ENCODE measurements at places on chromosomes 7 and 10. TPM values are rescaled to one million over a fixed set of nuclear protein-coding genes. Genes with fewer than 3 reads are reported as not detected.

GRCh38 chr10:19947656-19948055, 131.4 kb downstream of the PLXDC2 start:
- DNase-seq: no peak

TBRG4 gene
- total RNA-seq: 98.8 TPM

GRCh38 chr7:139718859-139719258, 58.9 kb downstream of the HIPK2 start:
- DNase-seq: no peak

CLDN4 gene
- total RNA-seq: 0.10 TPM

DNA sequence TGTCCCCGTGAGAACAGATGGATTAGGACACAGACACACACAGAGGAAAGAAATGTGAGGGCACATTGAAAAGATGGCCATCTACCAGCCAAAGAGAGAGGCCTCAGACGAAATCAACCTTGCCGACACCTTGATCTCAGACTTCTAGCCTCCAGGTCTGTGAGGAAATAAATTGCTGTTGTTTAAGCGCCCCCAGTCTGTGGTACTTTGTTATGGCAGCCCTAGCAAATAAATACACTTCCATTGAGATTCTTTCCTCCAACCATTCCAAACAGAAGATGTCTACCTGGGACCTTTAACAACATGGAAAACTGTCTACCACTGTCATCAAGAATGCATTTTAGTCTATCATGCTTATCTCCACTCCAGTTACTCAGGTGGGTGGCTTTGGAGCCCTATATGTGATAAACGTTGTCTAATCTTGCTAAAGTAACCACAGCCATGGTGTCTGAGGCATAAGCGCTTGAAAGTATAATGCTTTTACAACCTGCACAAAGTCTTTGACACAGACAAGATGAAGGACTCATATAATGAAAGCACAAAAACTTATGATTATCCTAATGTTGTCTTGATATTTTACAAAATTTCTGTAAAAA, 244.3 kb downstream of the MTERF1 start:
- no peak for DNase-seq

DNA sequence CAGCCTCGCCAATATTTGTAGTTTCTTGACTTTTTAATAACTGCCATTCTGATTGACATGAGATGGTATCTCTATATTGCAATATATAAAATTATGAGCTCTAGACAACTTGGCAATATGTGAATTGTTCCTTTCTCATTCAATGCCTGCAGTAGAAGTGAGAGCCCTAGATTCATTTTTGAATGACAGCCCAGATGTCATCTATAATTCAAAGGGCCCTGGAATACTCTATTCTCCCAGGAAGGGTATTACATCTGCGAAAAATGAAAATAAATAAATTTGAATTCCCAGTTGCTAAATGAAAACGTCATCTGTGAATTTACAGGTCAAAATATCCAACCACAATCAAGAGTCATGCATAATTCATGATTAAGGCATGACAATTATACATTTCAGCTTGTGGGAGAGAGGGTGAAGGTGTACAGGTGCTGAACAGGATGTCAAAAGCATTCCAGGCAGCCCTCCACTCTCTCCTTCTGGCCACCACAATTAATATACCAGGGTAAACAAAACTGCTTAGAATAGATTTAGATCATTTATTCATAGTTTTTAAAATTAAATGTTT, 1147.3 kb downstream of the XPNPEP1 start:
- no peak for DNase-seq

DOCK4 gene
- total RNA-seq: 0.50 TPM

SFTPA1 gene
- not detected for total RNA-seq

DNA sequence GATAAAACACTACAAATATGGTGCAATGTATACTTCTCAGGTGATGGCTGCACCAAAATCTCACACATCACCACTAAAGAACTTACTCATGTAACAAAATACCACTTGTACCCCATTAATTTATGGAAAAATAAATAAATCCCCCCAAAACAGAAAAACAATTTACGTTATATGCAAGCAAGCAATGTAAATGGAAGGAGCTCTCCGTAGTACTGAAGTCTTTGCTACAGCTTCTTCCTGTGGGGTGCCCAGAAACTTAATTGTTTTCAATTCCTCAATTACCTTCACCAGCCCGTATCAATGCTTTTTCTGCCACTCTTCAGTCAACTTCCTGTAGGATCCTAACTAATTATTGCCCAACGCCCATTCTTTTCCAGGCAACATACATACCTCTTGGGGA, 138.1 kb downstream of the RELN start:
- DNase-seq: no peak

DNA sequence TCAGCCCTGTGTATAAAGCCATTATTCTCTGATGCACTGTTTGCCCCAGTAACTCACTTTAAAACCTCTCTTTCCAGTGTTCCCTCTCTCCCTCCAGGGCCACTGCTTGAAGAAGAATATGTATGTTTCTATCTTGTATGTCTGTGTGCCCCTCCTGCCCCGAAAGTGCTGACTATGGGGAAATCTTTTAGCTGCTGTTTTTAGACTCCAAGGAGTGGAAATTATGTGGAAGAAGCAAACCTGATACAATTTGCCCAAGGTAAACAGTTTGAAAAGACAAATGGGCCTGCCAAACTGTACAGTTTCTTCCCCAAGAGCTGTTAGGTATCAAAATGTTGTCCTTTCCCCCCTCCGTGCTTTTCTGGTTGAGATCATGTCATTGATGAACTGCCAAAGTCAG, 3.4 kb downstream of the ADRA2A start:
- no peak for DNase-seq

- DNase-seq: peak; percentile 8
Observed at GRCh38 chr10:131816157-131816775, 84.5 kb upstream of the PPP2R2D start.

HOXA7 gene
- total RNA-seq: not detected

GRCh38 chr7:116395141-116395791, 104.3 kb upstream of the CAV2 start:
- no peak for DNase-seq

DNA sequence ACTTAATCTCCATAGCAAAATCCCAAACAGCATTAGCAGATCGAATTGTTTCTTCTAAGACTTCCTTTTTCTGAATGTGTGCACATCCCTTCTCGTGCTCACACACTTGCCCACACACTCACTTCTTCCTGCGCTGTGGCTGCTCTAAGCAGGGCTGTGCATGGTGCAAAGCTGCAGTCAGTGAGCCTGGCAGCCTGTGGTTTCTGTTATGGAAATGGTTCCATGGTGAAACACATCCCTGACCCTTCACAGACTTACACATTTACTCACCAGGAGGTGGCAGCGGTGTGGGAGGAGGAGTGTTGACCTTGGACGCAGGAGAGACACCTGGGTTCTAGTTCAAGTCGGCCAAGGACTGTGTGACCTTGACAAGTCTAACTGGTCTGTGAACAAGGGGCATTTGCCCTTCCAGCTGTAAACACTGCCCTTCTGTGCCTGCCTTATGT, 24.9 kb downstream of the MTURN start:
- peak; percentile 24 for DNase-seq

- no peak for DNase-seq
Observed at GRCh38 chr10:108789919-108790318, 1133.4 kb downstream of the XPNPEP1 start.

DNA sequence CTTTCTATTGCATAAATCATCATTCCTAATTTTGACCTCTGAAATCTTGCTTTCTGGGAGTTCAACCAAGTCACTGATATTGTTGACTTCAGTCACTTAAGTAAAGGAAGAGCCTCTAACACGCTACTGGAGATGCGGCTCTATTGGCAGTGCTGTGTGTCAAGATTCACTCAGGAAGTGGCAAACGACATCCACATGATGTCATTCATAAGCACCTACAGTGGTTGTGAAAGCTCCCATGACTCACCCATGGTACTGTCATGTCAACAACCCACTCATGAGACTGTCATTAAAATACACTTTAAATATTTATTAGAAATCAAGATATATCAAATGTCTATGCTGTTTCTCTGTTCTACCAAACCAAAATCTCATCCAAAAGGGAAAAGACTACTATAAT, 52.5 kb upstream of the LHFPL3 start:
- peak; percentile 22 for DNase-seq

GRCh38 chr10:108653531-108653930, 1269.8 kb downstream of the XPNPEP1 start:
- DNase-seq: no peak

BTBD16 gene
- not detected for total RNA-seq

- no peak for DNase-seq
Observed at GRCh38 chr7:31100871-31101270, 48.8 kb downstream of the ADCYAP1R1 start.

DNA sequence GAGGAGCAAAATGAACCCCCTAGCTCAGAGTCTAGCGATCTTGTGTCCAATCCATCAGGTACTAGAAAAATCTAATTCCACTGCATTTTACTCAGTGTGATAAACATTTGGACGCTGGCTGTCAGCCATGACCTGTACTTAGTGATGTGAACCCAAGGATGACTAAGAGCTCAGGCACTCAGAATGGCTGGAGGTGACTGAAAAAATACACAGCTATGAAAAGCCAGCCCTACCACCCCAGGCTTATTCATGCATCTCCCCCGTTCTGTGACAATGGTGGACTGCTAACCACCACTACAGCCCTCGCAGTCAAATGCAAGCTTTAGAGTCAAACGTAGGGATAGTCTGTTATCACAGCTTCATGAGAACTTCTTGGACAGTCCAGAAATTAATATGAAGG, 14.9 kb downstream of the AFAP1L2 start:
- DNase-seq: no peak

- no peak for DNase-seq
Observed at GRCh38 chr10:93601146-93601773, at the start of gene RBP4. Gene RBP4 (minus strand): TSS chr10:93601235. CDS start chr10:93601028, 207 bp downstream.

SPDYE2B gene
- total RNA-seq: 0.15 TPM

NEURL1 gene
- 1.1 TPM for total RNA-seq

DNA sequence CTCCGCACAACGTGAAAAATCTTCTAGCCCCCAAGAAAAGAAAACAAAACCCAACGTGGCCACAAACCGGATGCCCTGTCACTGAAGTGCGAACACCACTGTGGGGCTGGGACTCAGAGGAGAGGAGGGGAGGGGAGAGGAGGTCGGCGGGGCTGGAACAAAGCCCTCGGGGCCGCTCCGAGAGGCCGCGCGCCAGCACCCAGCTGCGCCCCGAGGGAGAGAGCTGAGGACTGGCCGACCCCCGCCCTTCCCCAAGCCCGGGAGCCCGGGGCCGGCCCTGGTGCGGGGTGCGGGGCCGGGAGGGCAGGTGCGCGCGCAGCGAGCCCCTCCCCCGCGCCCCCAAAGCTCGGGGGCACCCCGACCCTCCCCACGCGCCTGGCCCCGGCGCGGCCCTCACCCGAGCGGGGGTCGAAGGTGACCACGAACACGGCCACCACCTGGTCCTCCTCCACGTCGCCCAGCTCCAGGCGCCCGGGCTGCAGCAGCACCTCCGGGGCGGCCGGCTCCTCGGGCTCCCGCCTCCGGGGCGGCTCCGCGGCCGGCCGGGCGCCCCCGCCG, 398 bp downstream of the DENND11 start:
- DNase-seq: peak; percentile 78

GRCh38 chr7:128454808-128455542, 703 bp upstream of the HILPDA start:
- DNase-seq: no peak

GRCh38 chr10:34814223-34814912, 728 bp downstream of the PARD3 start:
- no peak for DNase-seq

DNA sequence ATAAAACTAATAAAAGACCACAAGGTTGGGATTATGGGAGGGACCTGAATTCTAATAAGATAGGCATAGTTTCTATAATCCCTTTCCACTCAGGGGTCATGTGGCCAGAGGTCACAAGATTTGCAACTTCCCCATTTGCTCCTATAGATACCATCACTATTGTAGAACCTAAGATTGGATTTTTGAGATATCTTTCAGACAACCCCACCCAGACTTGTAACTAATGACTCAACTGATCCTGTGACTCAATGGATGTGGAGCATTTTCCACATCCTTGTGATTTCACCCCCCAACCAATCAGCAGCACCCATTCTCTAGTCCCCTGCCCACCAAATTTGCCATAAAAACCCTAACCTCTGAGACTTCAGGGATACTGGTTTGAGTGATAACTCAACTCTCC, 51.9 kb upstream of the PIK3AP1 start:
- no peak for DNase-seq

DNA sequence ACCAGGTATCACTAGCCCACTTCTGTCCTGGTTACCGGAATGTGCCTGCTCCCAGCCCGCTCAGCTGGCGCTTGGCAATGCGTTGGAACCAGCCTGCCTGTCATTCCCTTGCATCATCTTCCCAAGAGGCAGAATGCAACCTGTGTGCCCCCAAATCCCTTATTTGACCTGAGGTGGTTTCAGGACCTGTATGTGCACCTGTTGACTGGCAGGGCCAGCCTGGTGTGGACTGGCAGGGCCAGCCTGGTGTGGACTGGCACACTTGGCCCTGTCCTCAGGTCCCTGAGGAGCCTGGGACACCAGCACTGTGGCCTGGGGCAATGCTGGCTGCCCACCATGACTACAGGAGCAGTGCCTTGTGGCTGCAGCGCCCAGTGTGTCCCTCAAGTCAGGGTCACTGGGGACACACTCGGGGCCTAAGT, 38.2 kb downstream of the ZNF467 start:
- DNase-seq: no peak

DNA sequence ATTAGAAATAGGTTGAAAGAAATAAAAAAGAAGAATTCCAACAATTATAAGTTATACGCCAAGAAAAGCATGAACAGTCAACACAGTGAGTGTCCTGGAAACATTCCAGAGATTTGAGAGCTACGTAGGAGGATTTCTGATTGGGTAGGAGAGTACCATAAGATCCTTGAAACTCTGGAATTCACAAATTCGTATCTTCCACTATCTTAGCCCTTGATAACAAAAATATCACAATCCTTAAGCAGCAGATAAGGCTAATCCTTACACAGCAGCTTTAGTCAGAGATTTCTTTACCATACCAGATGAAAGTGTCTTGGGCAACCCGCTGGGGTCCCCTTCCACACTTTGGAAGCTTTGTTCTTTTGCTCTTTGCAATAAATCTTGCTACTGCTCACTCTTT, 8.2 kb downstream of the TPK1 start:
- no peak for DNase-seq

- DNase-seq: no peak
Observed at GRCh38 chr7:106896231-106896630, 31.1 kb downstream of the PIK3CG start.

PKD1L1 gene
- total RNA-seq: 0.05 TPM

- no peak for DNase-seq
Observed at GRCh38 chr7:127938588-127938987, 92.6 kb downstream of the LRRC4 start.

CREB3L2 gene
- 42.2 TPM for total RNA-seq

GRCh38 chr7:105996860-105997737, 34.0 kb downstream of the CDHR3 start:
- no peak for DNase-seq

CDC14C gene
- total RNA-seq: not detected

- DNase-seq: no peak
Observed at GRCh38 chr7:29237489-29237888, 42.9 kb downstream of the CHN2 start.

GHRHR gene
- not detected for total RNA-seq

NAT16 gene
- not detected for total RNA-seq
